ENCODE measurements at places on chromosomes 6 and 20. TPM values are rescaled to one million over a fixed set of nuclear protein-coding genes. Genes with fewer than 3 reads are reported as not detected.

GRCh38 chr6:104003803-104004516 is 855.8 kb downstream of the HACE1 start:
- H3K27ac ChIP-seq: no peak overlapping the region
- H3K27me3 ChIP-seq: no peaks in the 10 kb centered on the region
- no peak overlapping the region for H3K4me3 ChIP-seq
- H3K4me1 ChIP-seq: no peaks in the 10 kb centered on the region

Gene PDE10A
- total RNA-seq: not detected

Gene WFDC12
- not detected for total RNA-seq

Gene OR2J2
- total RNA-seq: not detected

Gene SMPDL3A
- not detected for total RNA-seq

Gene LAMA4
- total RNA-seq: not detected

Gene OVOL2
- total RNA-seq: not detected

DNA sequence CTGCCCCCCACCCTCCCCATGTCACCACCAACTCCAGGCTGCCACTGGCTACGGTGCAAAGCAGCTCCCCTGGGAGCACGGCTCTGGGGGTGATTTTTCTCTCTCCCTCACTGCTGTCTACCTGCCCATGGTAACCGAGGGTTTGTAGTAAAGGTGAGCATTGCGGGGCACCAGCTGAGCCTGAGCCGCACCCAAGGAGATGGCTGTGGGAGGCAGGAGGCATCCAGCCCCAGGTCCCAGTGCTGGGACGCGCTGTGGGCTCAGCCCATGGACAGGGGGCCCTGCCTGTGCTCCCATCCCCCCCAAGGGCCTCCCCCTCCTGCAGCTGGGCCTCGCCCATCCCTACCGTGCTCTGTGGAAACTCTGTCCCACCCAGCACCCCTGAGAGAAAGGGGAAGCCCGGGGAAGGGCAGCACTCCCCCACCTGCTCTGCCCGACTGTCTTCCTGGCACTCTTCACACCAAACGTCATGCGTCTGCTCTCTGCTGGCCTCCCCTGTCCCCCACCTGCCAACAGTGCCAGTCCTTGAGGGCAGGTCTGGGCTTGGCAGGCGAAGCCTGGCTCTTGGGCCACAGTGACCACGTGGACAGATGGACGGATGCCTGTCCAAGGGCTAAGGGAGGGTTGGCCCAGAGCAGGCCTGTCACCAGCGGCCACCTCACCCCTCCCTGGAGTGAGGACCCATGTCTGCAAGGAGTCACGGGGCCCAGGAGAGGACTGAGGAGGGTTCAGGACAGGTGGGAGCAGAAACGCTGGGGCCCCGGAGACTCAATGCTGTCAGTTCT is 3.8 kb upstream of the CHRNA4 start:
- H3K36me3 ChIP-seq: no peaks in the 10 kb centered on the region
- H3K27ac ChIP-seq: no peak overlapping the region
- no peak for DNase-seq
- no peak overlapping the region for H3K4me3 ChIP-seq
- peaks cover 13% of the 10 kb centered on the region for H3K27me3 ChIP-seq

Gene C20orf204
- 3.3 TPM for total RNA-seq

- DNase-seq: no peak
- H3K27ac ChIP-seq: no peak overlapping the region
- peaks cover 11% of the 10 kb centered on the region for H3K4me1 ChIP-seq
- H3K4me3 ChIP-seq: no peak overlapping the region
- H3K36me3 ChIP-seq: no peaks in the 10 kb centered on the region
Measured at GRCh38 chr6:50820869-50821264, 2.2 kb downstream of the TFAP2B start.
